ENCODE measurements at places on chromosomes 11 and 22.

DNA sequence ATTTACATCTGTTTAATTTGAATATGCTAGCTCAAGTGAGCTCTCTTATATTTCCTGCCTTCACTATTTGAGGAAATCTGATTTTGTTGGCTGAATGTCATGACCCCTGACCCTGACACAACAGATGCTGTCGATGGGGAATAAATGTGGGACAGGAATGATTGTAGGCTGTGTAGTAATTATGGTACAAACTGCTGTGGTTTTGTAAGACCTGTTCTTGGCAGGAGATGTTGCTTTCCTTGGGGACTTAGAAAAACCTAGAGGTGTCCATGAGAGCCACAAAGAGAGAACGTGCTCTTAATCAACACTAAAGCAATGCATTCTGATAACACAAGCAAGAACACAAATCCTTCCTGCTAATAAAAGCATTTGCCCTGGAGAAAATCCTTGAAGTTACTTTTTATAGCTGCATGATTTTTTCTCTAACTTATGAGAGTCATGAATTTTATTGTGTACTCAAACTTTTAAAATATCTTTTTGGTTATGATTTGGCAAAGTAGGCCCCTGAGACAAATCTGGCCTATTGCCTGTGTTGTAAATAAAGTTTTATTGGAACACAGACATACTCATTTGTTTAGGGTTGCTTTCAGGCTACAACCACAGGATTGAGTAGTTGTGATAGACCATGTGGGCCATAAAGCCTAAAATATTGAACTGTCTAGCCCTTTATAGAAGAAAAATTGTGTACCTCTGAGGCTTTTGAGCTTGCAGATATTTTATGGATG is 90.2 kb downstream of the DDX10 start:
- DNase-seq: no peak

GRCh38 chr22:42343531-42344081 is 73.2 kb upstream of the TCF20 start:
- DNase-seq: no peak

DNA sequence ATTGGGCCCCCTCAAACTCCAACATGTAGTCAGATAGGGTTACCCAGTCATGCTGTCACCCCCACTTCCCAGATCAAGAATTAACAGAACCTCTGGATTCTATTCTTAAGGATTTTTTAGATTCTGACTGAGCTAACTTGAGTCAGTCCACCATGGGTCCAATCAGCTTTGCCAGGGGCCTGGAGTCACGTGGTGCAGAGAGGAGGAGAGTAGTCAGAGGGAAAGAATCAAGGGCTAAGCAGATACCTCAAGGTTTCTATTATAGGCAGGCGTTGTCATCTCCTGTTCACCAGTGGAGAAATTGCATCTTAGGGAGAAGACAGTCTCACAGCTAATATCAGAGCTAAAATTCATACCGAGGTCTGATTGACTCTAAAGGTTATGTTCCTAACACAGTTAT is 28.2 kb downstream of the FZD4 start:
- no peak for DNase-seq

- peak; percentile 73 for DNase-seq
These were observed 7.6 kb upstream of the KCTD17 start for GRCh38 chr22:37043828-37044538.

DNA sequence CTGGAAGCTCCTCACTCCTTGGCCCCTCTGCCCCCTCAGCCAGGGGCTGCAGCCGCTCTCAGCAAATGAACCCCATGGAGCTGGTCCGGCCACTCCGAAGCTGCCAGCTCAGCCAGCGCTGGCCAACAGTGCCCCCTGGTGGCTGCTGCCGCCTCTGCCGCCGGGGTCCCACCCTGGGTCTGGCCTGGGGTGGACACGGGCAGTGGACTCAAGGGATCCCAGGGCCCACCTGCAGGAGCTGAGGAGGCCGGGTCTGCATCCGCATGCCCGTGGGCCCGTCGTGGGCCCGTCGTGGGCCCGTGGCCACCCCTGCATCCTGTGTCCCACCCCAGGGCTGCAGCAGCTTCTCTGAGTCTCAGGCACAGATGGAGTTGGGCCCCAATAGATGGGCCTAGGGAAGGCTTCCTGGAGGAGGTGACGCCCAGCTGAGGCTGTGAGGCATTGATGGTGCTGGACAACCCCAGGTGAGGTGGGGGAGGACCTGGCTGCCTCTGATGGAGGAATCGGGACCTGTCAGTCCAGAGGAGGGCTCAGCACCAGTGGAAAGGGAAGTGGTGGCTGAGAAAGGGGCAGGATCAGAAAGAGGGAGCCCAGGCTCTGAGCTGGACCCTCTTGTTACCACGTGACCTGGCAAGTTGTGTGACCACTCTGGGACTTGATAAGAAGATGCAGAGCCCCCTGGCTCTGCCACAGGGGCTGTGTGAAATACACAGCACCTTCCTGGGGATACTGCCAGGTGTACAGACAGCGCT is 522.3 kb downstream of the BRD1 start:
- DNase-seq: peak; percentile 79

DNA sequence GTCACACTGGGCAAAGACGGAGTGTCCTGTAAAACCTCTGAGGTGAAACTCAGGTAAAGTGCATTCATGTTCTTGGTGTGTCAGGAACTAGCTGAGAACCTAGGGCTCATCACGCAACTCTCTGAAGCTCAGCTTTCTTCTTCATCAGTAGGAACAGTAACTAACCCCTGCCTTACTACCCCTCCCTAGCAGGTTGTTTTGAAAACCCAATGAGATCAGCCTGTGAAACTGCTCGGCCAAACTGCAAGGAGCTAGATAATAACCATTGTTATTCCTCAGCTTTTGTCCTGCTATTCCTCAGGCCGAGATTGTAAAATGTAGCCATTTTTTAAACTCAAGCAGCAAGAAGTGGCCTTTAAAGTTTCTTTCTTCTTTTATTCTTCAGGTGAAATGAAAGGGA is 9.8 kb upstream of the FJX1 start:
- no peak for DNase-seq

- no peak for DNase-seq
These were observed 109.2 kb downstream of the IGLL1 start for GRCh38 chr22:23470811-23471389.

DNA sequence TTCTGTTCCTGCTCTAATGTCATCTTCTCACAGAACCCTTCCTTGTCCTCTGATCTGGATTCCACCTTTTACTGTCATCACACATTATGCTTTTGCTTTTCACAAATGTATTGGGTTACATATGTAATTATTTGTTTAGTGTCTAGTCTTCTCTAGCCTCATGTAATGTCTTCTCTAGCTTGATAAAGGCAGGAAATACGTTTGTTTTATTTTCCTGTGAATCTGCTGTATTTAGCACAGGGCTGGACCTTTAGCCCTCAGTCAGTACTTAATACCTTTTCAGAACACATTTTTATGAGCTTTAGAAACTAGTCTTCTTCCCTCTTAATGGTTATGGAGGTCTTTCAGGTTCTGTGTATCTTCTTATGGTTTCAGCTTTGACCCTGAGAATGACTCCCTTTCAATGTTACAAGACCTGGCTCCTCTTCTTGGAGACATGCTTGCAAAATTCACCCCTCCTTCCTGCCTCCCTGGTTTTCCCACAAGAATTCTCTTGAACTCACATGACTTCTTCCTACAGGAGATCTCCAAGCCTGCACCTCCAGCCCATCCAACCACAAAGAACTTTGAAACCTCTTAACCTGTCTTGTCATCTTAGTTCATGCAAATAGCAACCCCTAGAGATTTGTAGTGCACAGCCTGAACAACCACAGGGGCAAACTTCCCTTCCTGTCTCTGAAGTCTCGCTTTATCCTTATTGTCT is 132.7 kb upstream of the DDI1 start:
- no peak for DNase-seq

GRCh38 chr11:130261571-130261970 is 53.1 kb downstream of the ZBTB44 start:
- no peak for DNase-seq

- peak; percentile 38 for DNase-seq
These were observed 34.1 kb downstream of the SERGEF start for GRCh38 chr11:17978553-17979287.

- no peak for DNase-seq
These were observed 24.7 kb downstream of the LUZP2 start for GRCh38 chr11:24521601-24522000.

GRCh38 chr11:132576706-132577105 is 955.6 kb downstream of the OPCML start:
- no peak for DNase-seq

DNA sequence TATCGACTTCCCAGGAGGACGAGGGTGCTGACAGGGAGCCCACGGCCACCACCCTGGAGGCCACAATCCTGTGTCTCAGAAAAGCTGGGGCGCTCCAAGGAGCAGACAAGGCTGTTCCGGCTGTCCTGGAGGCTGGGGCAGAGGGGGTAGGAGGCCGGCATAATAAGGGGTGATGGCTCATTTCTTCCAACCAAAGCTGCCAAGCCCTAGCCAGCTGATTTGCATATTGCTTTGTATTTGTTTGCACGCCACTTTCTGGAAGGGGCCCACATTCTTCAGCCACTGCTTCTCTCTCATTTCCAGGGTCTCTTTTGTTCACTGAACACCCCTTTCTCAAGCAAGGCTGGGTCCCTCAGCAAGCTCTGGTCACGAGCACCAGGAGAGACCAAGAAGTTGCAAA is 4.7 kb downstream of the PDE2A start:
- peak; percentile 28 for DNase-seq

- peak; percentile 31 for DNase-seq
These were observed 19.7 kb downstream of the RAB30 start for GRCh38 chr11:83051760-83052671.

- no peak for DNase-seq
These were observed 28.3 kb upstream of the SOX10 start for GRCh38 chr22:38012604-38013072.

- DNase-seq: no peak
These were observed 15.0 kb upstream of the SLC39A13 start for GRCh38 chr11:47393163-47394049.

- DNase-seq: no peak
These were observed 5.5 kb downstream of the TMEM218 start for GRCh38 chr11:125105926-125106325.

DNA sequence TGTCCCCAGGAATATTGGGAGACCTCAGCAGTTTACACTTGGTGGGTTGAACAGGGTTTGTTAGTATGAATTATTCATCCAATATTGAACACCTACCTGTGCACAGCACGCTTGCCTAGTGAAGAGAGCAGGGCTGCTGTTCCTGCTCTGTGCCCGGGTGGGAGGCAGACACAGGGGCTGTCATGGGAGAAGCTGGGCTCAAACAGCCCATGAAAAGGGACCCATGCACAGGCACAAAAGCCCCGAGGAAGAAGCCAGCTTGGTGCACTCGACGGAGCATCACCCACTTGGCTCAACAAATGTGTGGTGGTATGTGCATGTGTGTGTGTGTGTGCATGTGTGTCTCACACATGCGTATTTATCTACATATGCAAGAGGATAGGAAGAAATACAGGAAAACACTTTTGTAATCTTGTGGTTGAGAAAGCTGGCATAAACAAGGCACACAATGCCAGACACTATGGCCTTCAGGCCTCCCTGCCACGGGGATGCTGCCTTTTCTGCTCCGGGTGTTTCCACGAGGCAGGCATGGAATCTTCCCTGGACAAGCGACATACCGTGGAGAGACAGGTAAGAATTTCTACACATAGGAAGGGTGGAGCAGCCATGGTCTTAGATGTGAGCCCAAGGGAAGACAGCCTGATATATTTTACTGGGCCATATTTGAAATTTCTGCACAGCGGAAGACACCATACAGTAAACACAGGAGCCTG is 5.0 kb upstream of the APOBEC3A start:
- no peak for DNase-seq

- no peak for DNase-seq
These were observed 11.0 kb downstream of the NECTIN1 start for GRCh38 chr11:119717839-119718534.

GRCh38 chr11:70913715-70914231 is 338.6 kb downstream of the SHANK2 start:
- DNase-seq: no peak

GRCh38 chr22:50269573-50269969 is 609 bp downstream of the MAPK11 start:
- no peak for DNase-seq

DNA sequence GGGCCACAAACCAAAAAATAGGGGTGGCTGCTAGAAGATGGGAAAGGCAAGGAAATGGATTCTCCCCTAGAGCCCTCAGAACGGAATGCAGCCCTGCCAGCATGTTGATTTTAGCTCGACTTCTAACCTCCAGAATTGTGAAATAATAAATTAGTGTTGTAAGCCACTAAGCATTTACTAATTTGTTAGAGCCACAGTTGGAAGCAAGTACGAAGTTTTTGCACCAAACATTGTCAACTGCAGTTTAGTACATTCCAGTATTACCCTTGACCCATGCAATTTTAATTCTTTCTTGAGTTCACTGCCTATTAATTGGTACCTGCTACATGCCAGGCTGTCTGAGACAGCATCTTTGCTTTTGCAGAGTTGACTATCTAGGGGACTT is 32.2 kb downstream of the PARVA start:
- DNase-seq: no peak

GRCh38 chr22:40666151-40666848 is 13.0 kb upstream of the MCHR1 start:
- no peak for DNase-seq

DNA sequence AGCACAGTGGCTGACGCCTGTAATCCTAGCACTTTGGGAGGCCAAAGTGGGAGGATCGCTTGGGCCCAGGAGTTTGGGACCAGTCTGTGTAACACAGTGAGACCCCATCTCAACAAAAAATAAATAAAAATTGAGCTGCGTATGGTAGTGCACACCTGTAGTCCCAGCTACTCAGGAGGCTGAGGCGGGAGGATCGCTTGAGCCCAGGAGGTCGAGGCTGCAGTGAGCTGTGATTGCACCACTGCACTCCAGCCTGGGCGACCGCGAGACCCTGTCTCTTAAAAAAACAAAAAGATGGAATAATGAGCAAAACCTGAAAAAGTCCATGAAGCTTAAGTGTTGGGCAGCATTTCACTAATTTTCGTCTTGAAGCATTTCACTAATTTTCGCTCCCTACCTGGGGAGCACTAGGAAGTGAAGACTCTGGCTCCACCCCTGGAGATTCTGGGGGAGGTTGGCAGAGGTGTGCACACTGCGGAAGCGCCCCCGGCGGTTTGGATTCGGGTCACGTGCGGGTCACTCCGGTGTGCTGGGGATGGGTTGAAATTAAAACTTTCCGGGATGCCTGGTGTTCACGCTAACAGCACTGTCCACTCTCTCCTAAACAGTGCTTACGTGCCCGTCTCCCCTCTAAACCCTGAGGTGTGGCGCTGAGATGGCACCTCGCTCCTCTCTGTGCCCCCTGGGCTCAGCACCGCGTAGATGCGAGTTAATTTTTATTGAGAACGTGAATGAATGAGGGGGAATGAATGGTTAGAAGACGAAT is 906 bp upstream of the NAA40 start:
- peak; percentile 24 for DNase-seq

DNA sequence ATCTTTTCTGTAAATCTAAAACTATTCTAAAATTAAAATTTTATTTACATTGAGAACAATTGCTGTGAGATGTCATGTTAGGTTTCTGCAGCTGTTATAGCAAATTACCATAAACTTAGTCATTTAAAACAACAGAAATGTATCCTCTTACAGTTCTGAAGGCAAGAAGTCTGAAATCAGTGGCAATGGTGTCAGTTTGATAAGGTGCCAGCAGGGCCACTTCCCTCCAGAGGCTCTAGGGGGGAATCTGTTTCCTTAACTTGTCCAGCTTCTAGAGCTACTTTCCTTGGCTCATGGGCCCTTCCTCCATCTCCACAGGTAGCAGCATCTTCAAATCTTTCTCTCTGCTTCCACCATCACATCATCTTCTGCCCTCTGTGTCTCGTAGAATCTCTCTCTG is 23.0 kb downstream of the MOGAT2 start:
- DNase-seq: no peak

- DNase-seq: peak; percentile 30
These were observed 43.6 kb upstream of the DDX6 start for GRCh38 chr11:118834427-118835028.

- DNase-seq: no peak
These were observed 55.0 kb upstream of the PHOX2A start for GRCh38 chr11:72298931-72299330.
